Esophagus mucosa (tissue), 1 donor: ENCODE measurements at places on chromosomes 6 and 20. TPM values are rescaled to one million over a fixed set of nuclear protein-coding genes. Genes with fewer than 3 reads are reported as not detected.

GRCh38 chr20:57612916-57613315 lies 7.3 kb downstream of the ZBP1 start:
- no peak for ATAC-seq

- ATAC-seq: no peak
These were observed 11.3 kb downstream of the PTGIS start for GRCh38 chr20:49556621-49557020.

The KHDC1L gene
- 0.32 TPM for total RNA-seq

GRCh38 chr6:71681234-71681867 lies 205.0 kb upstream of the RIMS1 start:
- no peak for ATAC-seq

- ATAC-seq: no peak
These were observed 36.7 kb downstream of the HNF4A start for GRCh38 chr20:44392088-44392775.

The CGAS gene
- 8.6 TPM for total RNA-seq

- ATAC-seq: peak; percentile 58
These were observed 25.2 kb downstream of the HLA-A start for GRCh38 chr6:29967379-29968010.

GRCh38 chr6:4405621-4406212 lies 270.3 kb upstream of the ECI2 start:
- no peak for ATAC-seq

GRCh38 chr6:139736325-139736906 lies 362.0 kb upstream of the CITED2 start:
- ATAC-seq: no peak

DNA sequence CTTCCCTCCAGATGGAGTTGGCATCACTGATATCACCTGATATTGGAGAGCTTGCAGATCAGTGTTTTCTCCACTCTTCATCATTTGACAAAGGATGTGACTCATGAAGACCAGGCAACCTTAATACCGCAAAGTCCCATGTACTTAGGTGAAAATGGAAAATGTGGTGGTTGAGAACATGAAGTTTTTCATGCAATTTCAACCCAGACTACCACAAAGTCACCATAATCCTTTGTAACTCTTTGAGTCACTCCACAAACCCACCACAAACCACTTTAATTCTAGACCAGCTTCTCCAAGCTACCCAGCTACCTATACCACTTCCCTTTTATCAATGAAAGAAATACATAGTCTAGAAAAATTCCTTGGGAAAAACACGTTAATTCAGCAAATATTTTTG lies 7.1 kb downstream of the NHLRC1 start:
- ATAC-seq: no peak

The PLG gene
- total RNA-seq: 0.12 TPM

GRCh38 chr20:63737945-63738686 lies 1.5 kb upstream of the SLC2A4RG start:
- ATAC-seq: no peak

The MAFB gene
- 55.9 TPM for total RNA-seq

The KCNQ2 gene
- not detected for total RNA-seq

DNA sequence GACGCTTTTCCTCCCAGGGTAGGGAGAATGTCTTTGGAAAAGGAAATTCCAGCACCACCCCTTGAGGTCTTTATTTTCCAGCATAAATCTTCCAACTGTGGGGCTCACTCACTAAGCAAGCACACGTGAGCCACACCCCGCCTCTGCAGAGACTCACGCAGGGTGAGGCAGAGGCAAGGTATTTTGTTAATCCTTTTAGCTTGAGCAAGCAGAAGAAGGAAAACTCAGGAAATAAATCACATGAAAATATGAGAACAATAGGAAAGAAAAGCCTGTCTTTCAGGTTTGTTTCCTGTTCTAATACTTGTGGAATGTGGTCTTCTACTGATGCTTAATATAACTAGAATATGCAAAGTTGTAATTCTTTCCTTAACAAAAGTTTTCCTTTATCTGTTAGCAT lies 4.1 kb upstream of the PHACTR2 start:
- ATAC-seq: peak; percentile 97

The LY6G6F gene
- total RNA-seq: not detected

The OSTM1 gene
- 12.8 TPM for total RNA-seq

The OR2B6 gene
- total RNA-seq: not detected

GRCh38 chr20:42979720-42980119 lies 210.0 kb downstream of the PTPRT start:
- no peak for ATAC-seq

The BANF2 gene
- total RNA-seq: not detected

The FAM120B gene
- total RNA-seq: 12.4 TPM

The ABHD16B gene
- total RNA-seq: not detected

DNA sequence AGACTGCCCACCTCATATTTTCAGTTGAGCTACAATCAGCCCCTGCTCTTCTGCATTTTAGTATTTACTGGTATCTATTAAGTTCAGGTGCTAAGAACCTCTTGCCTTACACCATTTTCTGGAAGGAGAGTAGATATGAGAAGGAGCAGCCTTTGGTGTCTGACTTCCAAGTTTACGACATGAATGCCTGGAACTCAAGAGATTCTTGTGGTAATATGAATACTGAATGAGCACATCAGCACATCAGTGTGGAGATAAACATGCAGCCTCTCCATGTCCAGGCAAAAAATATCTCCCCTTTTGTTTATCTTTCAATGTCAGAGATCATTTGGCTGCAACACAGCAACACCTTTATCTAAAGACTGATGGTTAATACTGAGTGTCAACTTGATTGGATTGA lies 65.8 kb upstream of the THEMIS start:
- ATAC-seq: no peak

DNA sequence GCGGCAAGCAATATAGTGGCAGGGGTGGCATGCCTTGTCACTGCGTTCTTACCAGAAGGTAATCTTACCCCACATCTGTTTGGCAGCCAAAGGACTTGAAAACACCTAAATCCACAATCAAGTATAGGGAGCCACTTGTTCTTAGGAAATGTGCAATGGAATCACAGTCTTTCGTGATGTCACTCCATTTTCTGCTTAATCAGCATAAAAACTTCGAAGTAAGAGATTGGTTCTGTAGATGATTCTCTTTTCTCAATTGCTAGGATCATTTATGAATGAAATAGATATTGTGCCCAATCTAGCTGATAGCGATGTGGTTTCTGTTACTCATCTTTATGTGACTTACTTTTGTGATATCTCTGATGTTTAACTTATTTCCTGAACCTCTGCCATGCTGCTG lies 89.0 kb downstream of the SLC22A3 start:
- no peak for ATAC-seq

GRCh38 chr6:139533573-139534471 lies 159.4 kb upstream of the CITED2 start:
- peak; percentile 73 for ATAC-seq

GRCh38 chr6:163780994-163781393 lies 366.5 kb downstream of the QKI start:
- peak; percentile 48 for ATAC-seq

- no peak for ATAC-seq
These were observed 2.2 kb downstream of the NOL4L start for GRCh38 chr20:32582659-32583580.

DNA sequence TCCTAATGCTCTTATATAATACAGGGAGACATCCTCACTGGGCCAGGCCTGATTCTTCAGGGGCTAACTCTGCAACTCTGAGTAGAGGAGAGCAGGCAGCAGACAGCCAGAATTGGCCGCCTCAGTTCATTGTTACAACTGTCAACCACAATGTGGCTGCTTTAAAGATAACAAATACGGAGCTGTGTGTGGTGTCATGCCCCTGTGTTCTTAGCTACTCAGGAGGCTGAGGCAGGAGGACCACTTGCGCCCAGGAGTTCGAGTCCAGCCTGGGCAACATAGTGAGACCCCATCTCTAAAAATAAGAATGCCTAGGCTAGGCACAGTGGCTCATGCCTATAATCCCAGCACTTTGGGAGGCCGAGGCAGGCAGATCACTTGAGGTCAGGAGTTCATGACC lies 34.3 kb downstream of the CEP250 start:
- no peak for ATAC-seq

GRCh38 chr6:150541576-150541975 lies 58.1 kb upstream of the PLEKHG1 start:
- ATAC-seq: no peak

DNA sequence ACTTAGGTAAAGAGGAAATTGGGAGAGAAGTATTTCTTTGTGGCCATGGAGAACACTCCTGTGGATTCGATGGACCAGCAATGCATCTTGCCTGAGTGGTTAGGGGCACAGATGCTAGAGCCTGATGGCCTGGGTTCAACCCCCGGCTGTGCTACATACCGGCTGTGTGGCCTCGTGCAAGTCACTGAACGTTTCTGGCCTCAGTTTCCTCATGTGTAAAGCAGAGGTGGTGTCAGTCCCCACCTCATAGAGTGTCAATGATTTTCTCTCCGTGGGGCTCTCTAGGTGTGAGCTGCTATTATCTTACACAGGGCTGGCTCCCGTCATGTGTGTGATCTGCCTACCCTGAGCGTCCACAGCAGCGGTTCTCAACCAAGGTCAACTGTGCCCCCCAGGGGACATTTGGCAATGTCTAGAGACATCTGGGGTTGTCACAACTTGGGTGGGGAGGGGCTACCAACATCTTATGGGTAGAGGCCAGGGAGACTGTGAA lies 50.0 kb upstream of the PTPN1 start:
- no peak for ATAC-seq

The C6orf15 gene
- total RNA-seq: not detected

DNA sequence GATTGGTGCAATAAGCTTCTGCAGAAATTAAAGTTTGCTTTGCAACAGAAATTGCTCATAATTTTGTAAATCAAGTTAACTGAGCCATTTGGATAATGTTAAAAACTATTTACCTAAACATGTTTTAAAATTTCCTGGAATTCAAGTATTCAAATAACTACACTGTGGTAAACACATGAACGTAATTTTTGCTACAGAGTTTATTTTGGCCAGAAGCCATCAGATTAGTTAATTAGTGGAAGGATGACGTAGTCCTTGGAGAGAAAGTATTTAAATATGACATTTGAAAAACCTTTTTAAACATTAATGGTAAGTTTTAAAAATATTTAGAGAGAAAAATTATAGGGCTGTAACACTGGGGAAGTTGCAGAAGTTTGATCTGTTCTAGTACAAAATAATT lies 121.2 kb upstream of the UST start:
- ATAC-seq: no peak

- no peak for ATAC-seq
These were observed 21.7 kb upstream of the TGM2 start for GRCh38 chr20:38186788-38187221.

- no peak for ATAC-seq
These were observed 6.2 kb downstream of the STX16 start for GRCh38 chr20:58657262-58657661.

- ATAC-seq: no peak
These were observed 16.1 kb upstream of the ZNF217 start for GRCh38 chr20:53609491-53610445.

The SPEF1 gene
- total RNA-seq: not detected
